ENCODE measurements at places on chromosomes 1 and 21. TPM values are rescaled to one million over a fixed set of nuclear protein-coding genes. Genes with fewer than 3 reads are reported as not detected.

The HEATR1 gene
- 45.9 TPM for total RNA-seq

The SMIM12 gene
- total RNA-seq, result 50.4 TPM

The SLC26A9 gene
- total RNA-seq, result not detected

The LORICRIN gene
- total RNA-seq, result not detected

The CADM3 gene
- total RNA-seq, result not detected

The JTB gene
- total RNA-seq, result 140 TPM

The ERRFI1 gene
- 0.21 TPM for total RNA-seq

The COQ8A gene
- total RNA-seq, result 12.1 TPM

The S100B gene
- 8.5 TPM for total RNA-seq

The SLC45A3 gene
- total RNA-seq, result 0.21 TPM

The UQCRHL gene
- total RNA-seq, result 2.4 TPM

The KCNE2 gene
- not detected for total RNA-seq

The ERICH3 gene
- total RNA-seq, result not detected

The UMODL1 gene
- not detected for total RNA-seq

The MLLT11 gene
- total RNA-seq, result 5.7 TPM

The OR2T27 gene
- not detected for total RNA-seq

The C1orf94 gene
- not detected for total RNA-seq

The BSND gene
- total RNA-seq, result not detected

The PLK3 gene
- 64.8 TPM for total RNA-seq

The SH3BGR gene
- not detected for total RNA-seq

The ENSA gene
- 208 TPM for total RNA-seq

The OR2T35 gene
- not detected for total RNA-seq

The TSPAN1 gene
- not detected for total RNA-seq
